NCI-H1105 (cell line): ENCODE measurements at places on chromosomes 12 and 14.

DNA sequence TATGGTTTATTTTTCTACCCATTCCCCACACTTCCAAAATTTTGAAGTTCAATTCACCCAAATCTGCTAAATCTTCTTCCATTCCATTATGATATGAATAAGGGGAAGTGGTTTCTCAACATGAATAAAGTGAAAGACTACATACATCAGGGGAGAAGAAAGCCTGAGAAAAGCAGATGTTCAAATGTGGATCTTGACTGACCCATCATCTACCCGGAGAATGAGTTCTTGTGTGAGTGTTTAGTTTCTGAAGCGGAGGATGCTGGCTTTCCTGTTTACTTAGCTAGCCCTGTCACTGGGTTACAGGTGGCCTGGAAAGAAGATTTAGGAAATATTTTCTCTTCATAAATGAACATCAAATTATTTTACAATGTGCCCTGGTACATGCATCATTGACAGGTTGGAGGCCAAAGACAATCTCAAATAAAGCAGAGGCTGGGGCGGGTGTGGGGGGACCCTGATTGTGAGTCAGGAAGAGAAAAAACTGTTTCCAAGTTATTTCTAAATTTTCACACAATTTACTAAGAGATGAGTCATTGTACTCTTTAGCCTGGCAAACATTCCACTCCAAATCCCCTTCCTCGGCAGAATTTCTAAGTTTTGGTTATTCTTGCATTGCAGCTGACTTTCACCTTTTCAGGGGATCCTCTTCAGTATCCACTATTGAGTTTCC, 135.6 kb downstream of the SLC25A21 start:
- no peak for DNase-seq

GRCh38 chr12:49895773-49896172, 7.9 kb downstream of the FAIM2 start:
- no peak for DNase-seq

DNA sequence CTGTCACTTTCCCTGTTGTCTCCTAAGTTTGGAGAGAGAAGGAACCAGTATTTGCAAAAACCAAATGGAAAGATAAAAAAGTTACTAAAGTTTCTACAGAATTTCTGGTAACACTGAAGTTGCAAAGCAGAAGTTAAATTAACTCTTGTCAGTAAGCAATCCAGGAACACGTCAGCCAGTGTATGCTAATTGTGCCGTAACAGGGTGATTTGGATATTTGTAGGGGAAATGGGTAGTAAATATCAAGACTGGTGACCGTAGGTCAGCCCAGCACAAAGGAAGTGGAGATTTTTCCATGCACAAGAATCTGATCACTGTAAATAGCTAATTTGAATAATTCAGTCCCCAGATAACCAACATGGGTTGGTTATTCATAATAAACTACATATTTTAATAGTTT, 2.3 kb downstream of the CDKN1B start:
- no peak for DNase-seq

GRCh38 chr14:72888636-72889201, 5.2 kb downstream of the DPF3 start:
- DNase-seq = no peak

GRCh38 chr12:106926657-106927056, 29.1 kb upstream of the TMEM263 start:
- DNase-seq = no peak

DNA sequence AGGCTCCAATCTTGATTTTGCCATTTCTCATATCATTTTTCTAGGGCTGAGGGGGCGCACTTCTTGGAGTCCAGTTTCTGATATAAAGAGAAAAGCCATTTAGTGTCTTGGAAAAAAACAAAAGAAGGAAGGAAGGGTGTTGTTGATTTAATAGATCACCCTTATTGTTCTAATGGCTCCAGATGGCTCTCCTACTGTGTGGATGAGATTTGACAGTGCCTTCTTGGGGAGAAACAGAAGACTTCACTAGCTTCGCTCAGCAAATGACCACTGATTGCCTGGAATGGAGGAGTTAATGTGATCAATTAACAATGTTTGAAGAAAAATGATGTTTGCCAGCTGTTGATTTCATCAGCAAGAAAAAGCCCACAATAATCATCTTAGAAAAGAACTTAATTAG, 216.2 kb downstream of the APAF1 start:
- DNase-seq = no peak

DNA sequence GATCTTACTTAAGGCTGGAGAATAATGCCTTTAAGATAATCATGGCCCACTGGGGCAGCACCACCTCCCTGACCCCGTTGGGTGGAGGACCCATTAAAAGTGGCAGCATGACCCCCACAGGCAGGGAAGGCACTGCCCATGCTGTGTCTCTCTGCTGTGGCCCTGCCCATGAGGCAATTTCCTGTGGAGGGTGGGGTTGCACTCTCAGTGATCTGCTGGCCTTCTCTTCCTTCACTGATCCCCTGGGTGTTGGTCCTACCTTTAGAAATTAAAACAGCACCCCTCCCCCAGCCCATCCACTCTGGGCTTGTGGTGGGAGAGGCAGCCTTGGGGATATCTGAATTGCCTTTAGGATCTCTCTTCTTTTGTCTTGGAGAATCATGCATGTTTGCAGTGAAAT, 17.3 kb downstream of the KLRK1 start:
- no peak for DNase-seq

GRCh38 chr14:103448097-103448496, 62.9 kb downstream of the MARK3 start:
- no peak for DNase-seq

GRCh38 chr14:77542421-77543239, 44.0 kb upstream of the ISM2 start:
- no peak for DNase-seq

DNA sequence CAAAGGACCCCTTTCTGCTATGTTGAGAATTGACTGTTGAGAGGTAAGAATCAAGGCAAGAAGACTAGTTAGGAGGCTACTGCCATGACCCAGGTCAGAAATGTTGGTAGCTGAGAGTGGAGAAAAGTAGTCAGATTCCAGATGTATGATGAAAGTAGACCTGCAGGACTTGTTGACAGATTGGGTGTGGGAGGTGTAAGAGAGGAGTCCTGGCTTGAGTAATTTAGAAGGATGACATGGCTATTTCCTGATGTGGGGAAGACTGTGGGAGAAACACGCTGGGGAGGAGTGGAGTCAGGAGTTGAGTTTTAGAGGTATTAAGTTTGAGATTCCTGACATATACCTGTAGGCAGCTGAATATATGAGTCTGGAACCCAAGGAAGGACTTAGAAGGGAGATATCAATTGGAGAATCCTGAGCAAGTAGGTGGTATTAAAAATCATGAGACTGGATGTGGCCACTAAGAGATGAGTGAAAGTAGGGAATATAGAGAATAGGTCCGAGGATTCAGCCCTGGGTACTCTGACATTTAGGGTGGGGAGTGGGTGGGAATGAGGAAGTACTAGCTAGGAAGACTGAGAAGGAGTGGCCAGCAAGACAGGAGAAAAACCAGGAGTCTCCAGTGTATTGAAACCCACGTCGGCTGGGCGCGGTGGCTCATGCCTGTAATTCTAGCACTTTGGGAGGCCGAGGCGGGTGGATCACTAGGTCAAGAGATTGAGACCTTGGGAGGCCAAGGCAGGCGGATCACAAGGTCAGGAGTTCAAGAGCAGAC, 12.6 kb upstream of the DDX47 start:
- DNase-seq = no peak

GRCh38 chr12:32475724-32476123, 76.4 kb downstream of the FGD4 start:
- no peak for DNase-seq

DNA sequence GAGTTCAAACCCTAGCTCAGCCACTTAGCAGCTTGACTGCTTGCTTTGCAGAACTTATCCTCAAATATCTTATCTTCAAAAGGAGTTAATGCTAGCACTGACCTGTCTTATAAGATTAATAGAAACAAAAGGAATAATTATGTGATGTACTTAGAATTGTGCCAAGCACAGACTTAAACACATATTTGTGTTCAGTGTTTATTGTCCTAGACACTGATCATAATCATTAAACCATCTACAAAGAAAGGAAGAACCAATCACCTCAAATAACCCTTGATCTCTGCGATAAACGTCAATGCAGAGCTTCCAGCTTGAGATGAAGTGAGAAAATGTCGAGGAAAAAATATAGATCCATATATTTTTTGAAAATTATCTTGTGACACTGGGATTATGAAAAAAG, 73.1 kb downstream of the ATXN7L3B start:
- no peak for DNase-seq

- DNase-seq = no peak
These were observed 265.9 kb upstream of the PLEKHG7 start for GRCh38 chr12:92436856-92437255.
